ENCODE measurements at places on chromosomes 7 and 10. TPM values are rescaled to one million over a fixed set of nuclear protein-coding genes. Genes with fewer than 3 reads are reported as not detected.

CLDN12 gene
- 26.3 TPM for total RNA-seq

NCF1 gene
- 7.1 TPM for total RNA-seq

DNA sequence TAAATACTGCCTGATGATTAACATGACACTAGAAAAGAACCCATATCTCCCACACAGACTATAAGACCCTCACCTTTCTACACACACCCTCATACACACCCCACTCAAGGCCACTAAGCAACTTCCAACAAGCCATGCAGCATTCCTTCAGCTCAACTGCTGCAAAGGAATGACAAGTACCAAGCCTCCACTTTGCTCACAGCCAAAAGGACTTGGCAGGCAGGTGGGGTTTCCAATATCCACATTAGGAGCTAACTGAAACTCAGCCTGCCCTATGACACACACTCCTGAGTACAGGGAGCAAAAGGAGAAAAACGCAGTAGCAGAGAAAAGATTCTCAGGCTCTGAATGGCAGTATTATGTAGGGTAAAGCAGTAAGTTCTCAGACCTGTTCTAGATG is 13.4 kb downstream of the USP54 start:
- no peak overlapping the region for H3K4me3 ChIP-seq
- peak overlapping the region; percentile 74 for H3K27ac ChIP-seq
- H3K4me1 ChIP-seq: peaks cover 16% of the 10 kb centered on the region
- H3K36me3 ChIP-seq: no peaks in the 10 kb centered on the region
- no peaks in the 10 kb centered on the region for H3K27me3 ChIP-seq

- H3K36me3 ChIP-seq: no peaks in the 10 kb centered on the region
- DNase-seq: peak; percentile 49
- peak overlapping the region; percentile 5 for H3K4me3 ChIP-seq
- no peaks in the 10 kb centered on the region for H3K27me3 ChIP-seq
- peaks cover 9% of the 10 kb centered on the region for H3K4me1 ChIP-seq
Measured at GRCh38 chr10:3482200-3482993, 302.6 kb downstream of the KLF6 start.

DNA sequence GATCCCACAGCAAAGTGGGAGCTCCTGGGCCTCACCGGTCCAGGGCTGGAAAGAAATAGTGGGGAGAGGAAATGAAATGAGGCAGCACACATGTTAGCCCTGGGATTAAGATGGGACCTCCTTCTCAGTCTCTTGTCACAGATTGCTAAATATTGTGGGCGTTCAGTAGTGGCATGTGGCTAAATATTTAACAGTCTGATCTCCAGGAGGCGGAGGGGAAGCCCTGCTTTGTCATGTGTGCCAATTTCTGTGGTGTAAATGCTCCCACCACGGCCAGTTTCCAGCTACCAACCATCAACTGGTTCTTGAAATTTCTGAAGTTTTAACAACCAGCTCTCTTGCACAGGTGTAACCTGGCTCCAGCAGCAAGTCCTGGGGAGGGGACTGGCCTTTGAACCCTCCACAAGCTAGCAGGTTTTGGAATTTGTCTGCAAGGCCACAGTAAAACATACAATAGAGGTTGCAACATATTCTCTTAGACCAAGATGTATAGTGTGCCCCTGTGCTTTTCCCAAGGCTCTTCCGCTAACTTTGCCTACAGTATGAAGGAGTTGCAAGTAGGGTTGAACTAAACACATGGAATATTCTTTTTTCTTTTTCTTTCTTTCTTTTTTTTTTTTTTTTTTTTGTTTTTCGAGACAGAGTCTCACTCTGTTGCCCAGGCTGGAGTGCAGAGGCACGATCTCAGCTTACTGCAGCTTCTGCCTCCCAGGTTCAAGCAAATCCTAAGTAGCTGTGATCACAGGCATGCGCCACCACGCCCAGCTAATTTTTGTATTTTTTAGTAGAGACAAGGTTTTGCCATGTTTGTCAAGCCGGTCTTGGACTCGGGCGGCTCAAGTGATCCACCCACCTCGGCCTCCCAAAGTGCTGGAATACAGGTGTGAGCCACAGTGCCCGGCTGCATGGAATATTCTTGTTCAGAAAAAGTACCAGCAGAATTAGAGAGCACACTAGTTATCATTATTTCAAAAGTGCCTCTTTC is 103.1 kb upstream of the PCBD1 start:
- H3K4me1 ChIP-seq: no peaks in the 10 kb centered on the region
- H3K4me3 ChIP-seq: no peak overlapping the region
- H3K27ac ChIP-seq: no peak overlapping the region
- H3K36me3 ChIP-seq: no peaks in the 10 kb centered on the region
- no peak for DNase-seq

- no peak overlapping the region for H3K27ac ChIP-seq
- no peak for DNase-seq
- no peaks in the 10 kb centered on the region for H3K27me3 ChIP-seq
- peaks cover 63% of the 10 kb centered on the region for H3K36me3 ChIP-seq
Measured at GRCh38 chr10:79385804-79386531, 38.7 kb downstream of the PPIF start.

DNA sequence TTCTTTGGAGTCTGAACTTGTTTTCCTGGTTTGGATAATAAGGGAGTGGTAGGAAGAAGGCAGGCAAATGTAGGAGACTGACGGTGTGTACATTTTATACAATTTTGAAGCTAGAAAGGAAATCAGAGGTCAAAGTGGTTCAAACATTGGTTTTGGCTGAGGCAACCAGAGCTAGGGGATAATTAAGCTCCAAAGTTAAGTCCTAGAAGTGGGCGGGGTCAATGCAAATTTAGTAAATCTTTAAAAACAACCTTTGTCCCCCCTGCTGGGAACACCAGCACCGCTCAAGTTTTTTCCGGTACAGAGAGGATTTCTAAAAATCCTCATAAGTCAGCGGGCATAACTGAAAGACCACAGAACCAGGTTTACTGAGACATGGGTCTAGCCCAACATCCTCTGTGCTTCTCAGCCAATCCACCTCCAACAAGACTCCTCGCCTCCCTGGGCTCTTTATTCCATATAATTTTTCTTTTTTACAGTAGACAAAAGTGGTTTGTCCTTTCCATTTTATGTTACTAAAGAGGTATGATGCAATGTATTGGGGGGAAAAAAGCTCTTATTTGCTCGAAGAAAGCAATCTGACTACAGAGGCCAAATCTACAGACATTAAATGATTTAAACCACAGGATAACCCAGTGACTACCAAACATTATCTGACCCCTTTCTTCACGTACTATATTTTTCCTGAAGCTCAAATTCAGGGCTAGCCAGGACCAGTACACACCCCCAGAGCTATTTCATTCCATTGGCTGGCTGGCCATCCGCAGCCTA is 1.6 kb downstream of the GLUD1 start:
- peak; percentile 76 for DNase-seq
- no peaks in the 10 kb centered on the region for H3K27me3 ChIP-seq
- H3K4me1 ChIP-seq: peaks cover 68% of the 10 kb centered on the region
- peaks cover 9% of the 10 kb centered on the region for H3K36me3 ChIP-seq

DNA sequence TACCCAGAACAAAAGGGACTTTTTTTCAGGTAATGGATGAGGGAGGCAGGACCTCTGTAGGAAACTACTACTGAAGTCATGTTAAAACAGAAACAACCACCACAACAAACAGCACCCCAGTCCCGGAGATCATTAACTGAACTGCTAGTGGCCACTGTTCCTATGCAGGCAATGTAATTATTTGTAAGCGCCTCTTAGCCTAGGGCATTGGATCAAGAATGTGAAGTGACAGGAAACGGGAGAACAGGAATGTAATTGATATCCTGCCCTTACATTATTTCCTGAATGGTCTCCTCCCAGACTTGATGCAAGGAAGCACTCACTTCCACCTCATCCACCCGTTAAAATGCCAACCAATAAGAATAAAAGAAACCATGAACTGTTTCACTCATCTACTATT is 16.7 kb upstream of the GAD2 start:
- H3K36me3 ChIP-seq: no peaks in the 10 kb centered on the region
- H3K27me3 ChIP-seq: no peaks in the 10 kb centered on the region
- DNase-seq: no peak
- no peak overlapping the region for H3K27ac ChIP-seq
- no peak overlapping the region for H3K4me3 ChIP-seq
